ENCODE measurements at places on chromosomes 6 and 20. TPM values are rescaled to one million over a fixed set of nuclear protein-coding genes. Genes with fewer than 3 reads are reported as not detected.

DNA sequence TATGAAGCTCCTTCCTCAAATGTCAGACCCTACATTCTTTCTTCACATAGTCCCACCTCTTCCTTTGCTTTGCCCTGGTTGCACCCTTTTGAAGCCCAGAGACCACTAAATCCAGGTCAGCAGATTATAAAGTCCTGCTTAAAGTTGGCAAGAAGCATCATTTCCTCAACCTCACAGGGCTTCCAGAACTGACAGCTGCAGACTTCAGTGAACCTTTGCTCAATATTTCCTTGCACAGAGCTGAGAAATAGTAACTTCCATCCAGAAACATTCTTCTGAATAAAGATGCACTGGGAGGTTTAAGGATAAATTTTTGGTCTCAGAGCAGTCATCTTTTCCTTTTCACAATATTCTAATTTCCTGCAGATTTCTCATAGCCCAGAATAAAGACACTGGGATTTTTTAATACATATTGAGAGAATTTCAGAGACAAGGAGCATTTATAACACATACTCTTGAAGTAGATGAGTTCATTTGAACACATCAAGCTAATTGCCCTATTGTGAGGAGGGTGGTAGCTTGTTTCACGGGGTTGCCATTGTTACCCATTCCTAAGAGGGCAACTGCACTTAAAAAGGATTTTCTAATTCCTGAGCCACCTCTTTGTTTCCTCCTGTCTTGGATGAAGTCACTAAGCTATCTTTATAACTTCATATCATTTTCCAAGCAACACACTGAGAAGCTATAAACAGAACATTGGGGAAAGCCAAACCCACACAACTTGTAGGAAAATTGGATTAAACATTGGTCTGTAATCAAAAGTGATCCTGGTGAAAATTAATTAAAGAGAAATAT is 150.2 kb upstream of the PLN start:
- no peaks in the 10 kb centered on the region for H3K4me1 ChIP-seq
- H3K36me3 ChIP-seq: no peaks in the 10 kb centered on the region
- H3K4me3 ChIP-seq: no peak overlapping the region
- H3K27me3 ChIP-seq: no peaks in the 10 kb centered on the region

- no peaks in the 10 kb centered on the region for H3K27me3 ChIP-seq
- no peaks in the 10 kb centered on the region for H3K4me1 ChIP-seq
- no peak overlapping the region for H3K27ac ChIP-seq
- DNase-seq: peak; percentile 55
- H3K4me3 ChIP-seq: no peak overlapping the region
- no peaks in the 10 kb centered on the region for H3K36me3 ChIP-seq
Measured at GRCh38 chr6:35054743-35055130, 86.4 kb downstream of the TCP11 start.

GRCh38 chr6:164208371-164208770 is 793.9 kb downstream of the QKI start:
- H3K4me3 ChIP-seq: no peak overlapping the region
- H3K4me1 ChIP-seq: no peaks in the 10 kb centered on the region
- H3K27me3 ChIP-seq: peaks cover 6% of the 10 kb centered on the region
- no peaks in the 10 kb centered on the region for H3K36me3 ChIP-seq

GRCh38 chr6:25511376-25511775 is 140.6 kb upstream of the SCGN start:
- no peaks in the 10 kb centered on the region for H3K4me1 ChIP-seq
- no peak overlapping the region for H3K4me3 ChIP-seq
- no peak for DNase-seq
- H3K36me3 ChIP-seq: no peaks in the 10 kb centered on the region

DNA sequence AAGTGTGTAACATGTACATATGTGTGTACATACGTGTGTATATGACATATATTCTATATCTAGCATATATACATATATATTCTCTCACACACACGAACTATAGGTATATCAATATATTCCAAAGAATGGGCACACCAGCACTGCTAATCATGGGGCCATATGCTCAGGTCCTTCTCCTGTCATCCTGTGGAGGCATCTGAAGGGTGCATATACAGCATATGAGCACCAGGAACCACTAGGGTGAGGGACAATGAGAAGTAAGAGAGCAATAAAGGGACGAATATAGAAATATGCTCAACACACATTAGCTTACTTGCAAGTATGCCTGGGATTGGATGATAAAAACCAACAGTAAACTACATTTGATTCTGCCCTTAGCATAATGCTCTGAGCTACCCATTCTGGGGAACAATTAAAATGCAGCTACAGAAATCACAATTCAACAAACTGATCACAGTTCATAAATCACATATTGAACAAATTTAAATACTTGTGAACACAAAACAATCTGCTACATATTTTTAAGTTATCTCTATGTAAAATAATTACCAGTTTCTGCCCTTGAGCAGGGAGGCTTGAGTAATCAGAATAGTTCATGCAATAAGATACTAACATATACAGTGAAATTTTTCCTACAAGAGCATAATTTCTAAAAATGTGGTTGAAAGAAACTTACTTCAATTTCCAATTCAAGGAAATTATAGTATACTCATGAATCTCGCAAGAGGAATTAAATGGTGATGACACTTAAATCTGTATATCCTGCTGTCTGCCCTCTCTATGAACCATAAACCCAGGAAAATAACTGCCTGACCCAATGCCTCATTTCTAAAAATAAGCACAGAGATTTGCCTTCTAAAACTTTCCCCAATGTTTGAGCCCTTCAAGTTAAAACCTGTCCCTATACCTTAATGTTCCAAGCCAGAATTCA is 272.2 kb upstream of the THEMIS start:
- DNase-seq: no peak
- H3K27me3 ChIP-seq: no peaks in the 10 kb centered on the region
- no peaks in the 10 kb centered on the region for H3K36me3 ChIP-seq
- H3K4me3 ChIP-seq: no peak overlapping the region

GRCh38 chr20:44288252-44288651 is 22.8 kb downstream of the FITM2 start:
- H3K27me3 ChIP-seq: no peaks in the 10 kb centered on the region
- no peak overlapping the region for H3K27ac ChIP-seq
- no peak overlapping the region for H3K4me3 ChIP-seq
- H3K4me1 ChIP-seq: no peaks in the 10 kb centered on the region
- no peaks in the 10 kb centered on the region for H3K36me3 ChIP-seq
- no peak for DNase-seq

DNA sequence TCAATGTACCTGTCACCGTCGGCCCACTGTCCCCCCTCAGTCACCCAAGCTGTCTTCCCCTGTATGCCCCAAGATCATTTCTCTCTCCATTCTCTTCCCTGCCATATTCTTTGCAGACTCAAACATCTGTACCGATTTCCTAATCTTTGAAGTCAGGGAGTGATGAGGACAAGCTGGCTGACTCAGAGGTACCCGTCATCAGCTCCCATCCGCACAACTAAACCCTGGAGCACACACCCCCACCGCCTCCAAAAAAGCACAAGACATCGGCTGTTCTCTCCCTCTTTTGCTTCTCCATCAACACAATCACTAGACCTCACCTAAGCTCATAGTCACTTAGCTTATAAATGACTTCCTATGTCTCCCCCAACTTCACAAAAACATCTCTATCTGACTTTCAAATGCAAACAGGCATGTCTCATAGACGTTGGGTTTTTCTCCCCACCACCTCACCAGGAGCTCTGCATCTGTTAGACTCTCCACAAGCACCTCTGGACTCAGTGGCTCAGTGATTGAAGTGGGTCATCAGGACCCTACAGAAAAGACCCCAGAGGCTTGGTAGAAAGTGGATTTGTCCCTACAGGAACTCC is 11.5 kb upstream of the NFATC2 start:
- H3K4me1 ChIP-seq: peaks cover 23% of the 10 kb centered on the region
- no peaks in the 10 kb centered on the region for H3K27me3 ChIP-seq
- peak overlapping the region; percentile 40 for H3K27ac ChIP-seq
- H3K36me3 ChIP-seq: no peaks in the 10 kb centered on the region

DNA sequence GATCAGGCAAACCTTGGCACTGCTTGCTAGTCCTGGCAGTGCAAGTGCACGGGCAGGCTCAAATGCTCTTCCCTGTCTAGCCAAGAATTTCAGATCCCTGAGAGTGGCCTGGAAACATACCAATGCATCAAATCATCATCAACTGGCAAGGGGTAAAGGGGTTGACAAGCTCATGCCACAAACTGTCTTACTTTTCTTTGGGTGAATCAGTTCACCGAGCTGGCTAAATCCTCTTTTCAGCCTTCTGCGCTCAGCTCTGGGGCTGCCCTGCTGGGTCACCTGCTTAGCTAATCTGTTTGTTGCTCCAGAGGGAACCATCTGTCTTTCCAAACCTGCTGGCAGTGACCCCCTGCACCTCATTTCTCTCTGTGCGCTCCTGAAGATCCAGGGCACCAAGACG is 59.5 kb downstream of the LYRM4 start:
- no peak for DNase-seq
- H3K4me1 ChIP-seq: peaks cover 5% of the 10 kb centered on the region
- H3K4me3 ChIP-seq: no peak overlapping the region
- no peaks in the 10 kb centered on the region for H3K27me3 ChIP-seq
- no peak overlapping the region for H3K27ac ChIP-seq
- no peaks in the 10 kb centered on the region for H3K36me3 ChIP-seq

DNA sequence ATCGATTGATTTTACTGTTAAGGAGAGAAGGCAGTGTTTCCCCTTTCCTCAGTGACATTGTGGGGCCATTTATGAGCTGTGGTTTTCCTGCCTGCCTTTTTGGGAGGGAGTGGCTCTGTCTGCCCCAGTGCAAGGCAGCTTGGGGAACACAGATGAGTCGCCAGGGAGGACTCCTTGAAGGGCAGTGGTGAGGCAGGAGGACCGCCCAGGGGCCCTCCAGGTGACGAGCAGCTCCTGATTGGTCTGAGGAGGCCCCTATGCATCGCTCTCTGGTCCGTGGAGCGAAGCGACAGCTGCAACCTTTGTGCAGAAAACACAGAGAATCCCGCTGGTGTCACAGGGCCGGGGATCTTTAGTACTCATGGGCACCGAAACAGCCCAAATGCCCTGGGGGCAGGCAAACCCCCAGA is 100.3 kb downstream of the TMEM242 start:
- peaks cover 12% of the 10 kb centered on the region for H3K4me1 ChIP-seq
- no peaks in the 10 kb centered on the region for H3K36me3 ChIP-seq
- H3K27ac ChIP-seq: no peak overlapping the region
- DNase-seq: peak; percentile 26

DNA sequence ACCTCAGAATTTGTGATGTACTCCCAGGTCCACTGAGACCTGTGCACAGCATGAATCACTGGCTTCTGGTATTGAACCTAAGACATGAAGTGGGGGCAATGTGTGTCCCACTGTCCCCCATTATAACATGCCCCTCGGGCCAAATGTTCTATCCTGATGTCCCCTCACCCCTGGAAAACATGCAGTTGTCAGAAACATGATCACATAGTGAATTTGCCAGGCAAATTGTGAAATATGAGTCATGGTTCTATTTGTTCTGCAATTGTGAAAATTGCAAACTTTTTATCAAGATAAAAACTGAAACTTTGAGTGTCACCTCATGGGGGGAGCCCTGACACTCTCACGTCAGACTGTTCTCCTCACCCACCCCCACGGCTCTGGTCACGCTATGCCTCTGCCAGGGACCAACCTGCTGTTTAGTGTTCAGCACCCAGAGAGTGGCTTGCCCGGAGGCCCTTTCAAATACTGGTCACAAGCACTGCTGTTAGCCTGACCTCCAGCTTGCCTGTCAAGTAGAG is 305.3 kb downstream of the CLIC5 start:
- no peaks in the 10 kb centered on the region for H3K36me3 ChIP-seq
- H3K4me3 ChIP-seq: peak overlapping the region; percentile 62
- H3K27ac ChIP-seq: no peak overlapping the region
- peaks cover 53% of the 10 kb centered on the region for H3K4me1 ChIP-seq
- H3K27me3 ChIP-seq: peaks cover 4% of the 10 kb centered on the region

- no peaks in the 10 kb centered on the region for H3K36me3 ChIP-seq
- DNase-seq: no peak
- H3K27ac ChIP-seq: no peak overlapping the region
- no peaks in the 10 kb centered on the region for H3K27me3 ChIP-seq
- no peaks in the 10 kb centered on the region for H3K4me1 ChIP-seq
Measured at GRCh38 chr6:75157336-75157735, 48.5 kb downstream of the COL12A1 start.

DNA sequence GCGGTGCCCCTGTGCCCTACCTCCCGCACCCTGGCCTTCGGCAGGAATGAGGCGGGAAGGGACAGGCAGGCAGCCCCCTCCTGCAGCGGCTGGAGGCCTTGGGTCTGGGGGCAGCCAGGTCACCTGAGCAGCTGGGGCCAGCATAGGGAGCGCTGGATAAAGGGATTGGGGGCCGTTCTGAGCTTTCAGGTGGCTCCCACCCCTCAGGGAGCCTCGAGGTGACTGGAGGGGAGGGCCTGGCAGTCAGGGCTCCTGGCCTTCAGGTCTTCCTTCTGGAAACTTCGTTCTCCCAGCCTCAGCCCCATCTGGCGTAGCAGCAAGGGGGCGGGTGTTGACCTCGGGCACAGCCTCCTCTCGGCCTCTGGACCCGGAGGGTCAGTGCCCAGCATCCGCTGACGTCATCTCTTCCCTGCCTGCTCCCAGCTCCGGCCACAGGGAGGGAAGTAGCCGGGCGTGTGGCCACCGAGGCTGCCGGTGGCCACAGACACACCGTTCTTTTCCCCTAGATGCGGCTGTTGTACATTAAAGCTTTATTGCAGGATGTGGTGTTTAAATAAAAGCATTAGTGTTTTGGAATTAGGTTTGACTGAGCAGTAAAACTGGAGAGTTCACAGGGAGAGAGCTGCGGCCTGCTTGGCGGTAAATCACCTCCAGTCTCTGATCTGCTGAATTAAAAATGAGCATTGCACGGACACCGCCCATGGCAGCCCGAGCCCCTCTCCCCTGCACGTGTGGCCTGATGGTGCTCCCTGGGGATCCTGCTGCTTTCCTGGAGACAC is 80.0 kb upstream of the GATA5 start:
- no peaks in the 10 kb centered on the region for H3K4me1 ChIP-seq
- H3K36me3 ChIP-seq: no peaks in the 10 kb centered on the region
- H3K4me3 ChIP-seq: no peak overlapping the region
- H3K27me3 ChIP-seq: peaks cover 6% of the 10 kb centered on the region

DNA sequence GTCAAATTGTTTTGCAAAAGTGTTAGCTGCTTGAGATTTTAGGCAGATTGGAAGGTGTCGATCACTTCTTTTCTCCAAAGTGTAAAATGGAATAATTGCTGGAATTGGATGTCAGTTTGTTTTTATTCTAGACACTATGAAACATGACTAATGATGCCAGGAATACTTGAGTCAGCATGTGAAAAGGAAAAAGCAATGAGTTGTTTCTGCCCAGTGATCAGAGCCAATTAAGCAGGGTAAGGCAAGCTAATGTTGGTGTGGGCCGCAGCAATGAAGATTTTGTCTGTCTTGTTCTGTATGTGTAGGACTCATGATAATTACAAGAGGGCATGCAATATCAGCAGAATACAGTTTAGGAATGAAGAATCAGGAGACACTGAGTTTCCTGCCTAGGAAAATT is 110.3 kb downstream of the CARMIL1 start:
- no peak overlapping the region for H3K4me3 ChIP-seq
- DNase-seq: no peak
- no peaks in the 10 kb centered on the region for H3K36me3 ChIP-seq
- peaks cover 5% of the 10 kb centered on the region for H3K27me3 ChIP-seq
- no peak overlapping the region for H3K27ac ChIP-seq
- no peaks in the 10 kb centered on the region for H3K4me1 ChIP-seq

The ROS1 gene
- total RNA-seq: not detected

The NHLRC1 gene
- 1.3 TPM for total RNA-seq

The BPIFB2 gene
- total RNA-seq: not detected

The PGC gene
- total RNA-seq: not detected

The RAET1L gene
- not detected for total RNA-seq

The SNAP25 gene
- not detected for total RNA-seq

The HLA-G gene
- total RNA-seq: 3.3 TPM

The ESR1 gene
- total RNA-seq: 2.3 TPM

The BTN1A1 gene
- total RNA-seq: not detected

The TGM2 gene
- total RNA-seq: 0.81 TPM

The TPBG gene
- 0.07 TPM for total RNA-seq

The PNPLA1 gene
- 0.86 TPM for total RNA-seq

All from natural killer cell treated with Interleukin-12 subunit alpha and Interleukin-12 subunit beta and Interleukin-15 and Interleukin-18, amount 100 ng/mL, for 72 hours (primary cell).